NCI-H1930 (cell line): ENCODE measurements at places on chromosomes 5 and 9.

DNA sequence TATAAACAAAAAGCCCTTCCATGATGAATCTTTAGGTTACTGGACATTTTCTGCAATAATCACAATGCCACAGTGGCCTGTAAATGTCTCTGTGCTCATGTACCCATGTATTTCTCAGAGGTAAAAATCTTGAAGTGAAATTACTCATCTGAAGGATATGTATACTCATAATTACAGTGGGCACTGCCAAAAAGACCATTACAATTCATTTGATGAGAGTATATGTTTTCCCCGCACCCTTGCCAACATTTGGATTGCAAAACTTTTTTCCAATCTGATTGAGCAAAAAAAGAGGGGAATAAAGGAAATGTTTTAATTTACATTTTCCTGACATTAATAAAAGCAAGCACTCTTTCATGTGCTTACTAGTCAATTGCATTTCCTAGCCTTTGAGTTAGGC is 110.5 kb downstream of the EPB41L4A start:
- DNase-seq: no peak

DNA sequence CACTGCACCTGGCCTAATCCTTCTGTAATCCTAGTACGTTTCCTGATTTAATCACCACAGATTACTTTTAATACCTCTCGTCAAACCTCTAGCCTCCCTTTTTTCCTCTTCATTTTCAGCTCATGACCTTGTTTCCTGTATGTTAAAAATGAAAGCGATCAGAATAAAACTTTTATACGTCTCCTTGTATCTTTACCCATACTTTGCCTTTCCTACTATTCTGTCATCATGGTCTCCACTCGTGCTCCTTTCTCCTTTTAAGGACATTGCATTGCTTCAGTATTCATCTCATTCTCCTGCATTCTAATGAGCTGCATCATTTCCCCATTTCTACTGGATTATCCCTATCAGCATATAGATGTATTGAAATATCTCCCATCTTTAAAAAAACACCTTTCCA is 8.5 kb downstream of the CDC42SE2 start:
- DNase-seq: no peak

GRCh38 chr9:84238652-84239051 is 101.9 kb downstream of the SLC28A3 start:
- no peak for DNase-seq

GRCh38 chr5:170280011-170280493 is 17.5 kb downstream of the LCP2 start:
- DNase-seq: no peak

DNA sequence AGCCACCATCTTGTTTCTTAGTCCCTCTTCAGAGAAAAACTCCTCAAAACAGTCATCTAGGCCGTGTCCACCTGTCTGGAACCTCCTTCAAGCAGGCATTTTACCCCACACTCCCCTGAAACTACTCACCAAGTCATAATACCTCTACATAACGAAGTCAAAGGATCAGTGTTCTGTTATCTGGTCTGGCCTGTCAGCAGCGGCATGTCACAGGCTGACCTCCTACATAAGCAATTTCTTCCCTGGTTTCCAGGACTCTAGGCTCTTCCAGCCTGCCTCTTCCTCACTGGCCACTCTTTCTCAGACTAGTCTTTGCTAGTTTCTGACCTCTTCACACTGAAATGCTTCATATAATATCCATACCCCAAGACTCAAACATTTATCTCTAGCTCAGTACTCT is 72.2 kb downstream of the SPTLC1 start:
- DNase-seq: no peak

GRCh38 chr5:51860532-51861018 is 477.3 kb downstream of the ISL1 start:
- DNase-seq: no peak

DNA sequence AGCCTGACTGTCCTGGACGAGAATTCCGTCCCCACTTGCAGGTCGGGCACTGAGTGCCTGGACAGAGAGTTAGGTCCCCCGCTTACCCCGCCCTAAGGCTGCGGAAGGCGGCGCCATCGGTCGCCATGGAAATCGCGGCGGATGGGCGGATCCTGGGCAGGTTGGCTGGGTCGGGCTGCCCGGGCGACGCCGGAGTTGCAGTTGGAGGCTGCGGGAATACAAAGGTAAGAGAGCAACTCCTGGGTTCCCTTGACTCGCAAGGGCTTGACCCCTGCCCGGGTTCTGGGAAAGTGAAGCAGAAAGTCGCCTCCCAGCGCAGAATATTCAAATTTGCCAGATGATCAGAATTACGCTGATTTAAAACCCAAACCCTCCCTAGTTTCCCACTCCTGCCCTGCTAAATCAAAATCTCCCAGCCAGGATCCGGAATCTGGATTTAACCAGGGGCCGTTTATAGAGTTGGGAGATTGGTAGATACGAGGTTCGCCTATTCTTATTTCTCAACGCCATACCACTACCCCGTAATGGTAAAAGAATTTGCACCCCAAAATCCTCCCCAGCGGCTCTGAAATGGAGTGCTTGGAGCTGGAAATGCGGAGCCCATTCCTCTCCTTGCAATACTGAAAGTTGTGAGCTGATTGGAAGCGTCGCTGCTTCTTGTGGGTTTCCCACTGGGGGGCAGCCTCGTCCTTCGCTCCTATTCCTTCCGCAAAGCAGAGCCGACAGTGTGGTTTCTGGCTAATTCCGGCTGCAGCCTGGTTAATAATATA is 156.4 kb upstream of the RASEF start:
- peak; percentile 41 for DNase-seq

- no peak for DNase-seq
These were observed 8.9 kb upstream of the HSPA9 start for GRCh38 chr5:138583984-138584637.

- DNase-seq: no peak
These were observed 357.5 kb downstream of the CAAP1 start for GRCh38 chr9:26535151-26535550.

DNA sequence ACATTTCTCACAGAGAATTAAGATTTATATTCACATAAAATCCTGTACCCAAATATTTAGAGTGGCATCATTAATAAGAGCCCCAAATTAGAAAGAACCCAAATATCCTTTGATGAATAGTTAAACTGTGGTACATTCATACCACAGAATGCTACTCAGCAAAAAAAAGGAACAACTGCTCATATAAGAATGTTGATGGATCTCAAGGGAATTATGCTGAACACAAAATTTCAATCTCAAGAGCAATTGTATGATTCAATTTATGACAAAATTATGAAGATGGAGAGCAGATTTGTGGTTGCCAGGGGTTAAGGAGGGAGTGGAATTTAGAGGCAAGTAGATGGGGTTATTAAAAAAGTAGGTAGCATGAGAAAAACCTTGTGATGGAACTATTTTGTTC is 4.5 kb upstream of the PAIP1 start:
- DNase-seq: no peak

DNA sequence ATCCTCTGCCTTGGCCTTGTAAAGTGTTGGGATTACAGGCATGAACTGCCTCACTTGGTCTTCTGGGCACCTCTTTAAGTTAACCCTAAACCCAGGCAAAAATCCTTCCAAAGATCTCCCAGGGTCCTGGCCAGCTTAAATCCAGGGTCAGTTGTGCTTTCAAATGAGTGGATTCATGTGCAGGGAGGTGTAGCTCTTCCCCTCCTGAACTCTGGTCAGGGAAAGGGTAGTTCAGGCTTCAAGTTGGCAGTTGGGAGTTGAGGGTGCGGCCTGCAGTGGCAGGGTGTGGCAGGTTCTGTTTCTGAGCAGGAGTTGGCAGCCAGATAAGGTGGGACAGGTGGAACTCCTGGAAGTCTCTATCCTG is 3.6 kb downstream of the HNRNPAB start:
- DNase-seq: no peak

GRCh38 chr5:141095263-141095641 is 837 bp downstream of the PCDHB2 start:
- no peak for DNase-seq

DNA sequence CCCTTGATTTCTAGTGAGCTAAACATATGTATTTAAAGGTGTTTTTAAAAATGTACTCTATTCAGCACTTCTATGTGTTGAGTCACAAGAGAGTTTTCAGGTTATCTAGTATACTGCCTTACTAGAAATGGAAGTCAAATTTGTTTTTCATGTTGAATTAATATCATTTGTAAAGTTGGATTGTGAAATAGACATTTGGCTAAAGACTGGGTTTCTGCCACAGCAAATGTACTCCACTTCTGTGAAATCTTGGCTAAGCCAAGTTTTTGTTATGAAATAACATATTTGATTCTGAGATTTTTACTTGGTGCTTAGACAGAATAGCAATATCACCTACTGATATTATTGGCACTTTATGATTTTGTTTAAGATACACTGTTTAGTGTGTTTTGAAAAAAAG is 106.0 kb downstream of the CWC27 start:
- no peak for DNase-seq

DNA sequence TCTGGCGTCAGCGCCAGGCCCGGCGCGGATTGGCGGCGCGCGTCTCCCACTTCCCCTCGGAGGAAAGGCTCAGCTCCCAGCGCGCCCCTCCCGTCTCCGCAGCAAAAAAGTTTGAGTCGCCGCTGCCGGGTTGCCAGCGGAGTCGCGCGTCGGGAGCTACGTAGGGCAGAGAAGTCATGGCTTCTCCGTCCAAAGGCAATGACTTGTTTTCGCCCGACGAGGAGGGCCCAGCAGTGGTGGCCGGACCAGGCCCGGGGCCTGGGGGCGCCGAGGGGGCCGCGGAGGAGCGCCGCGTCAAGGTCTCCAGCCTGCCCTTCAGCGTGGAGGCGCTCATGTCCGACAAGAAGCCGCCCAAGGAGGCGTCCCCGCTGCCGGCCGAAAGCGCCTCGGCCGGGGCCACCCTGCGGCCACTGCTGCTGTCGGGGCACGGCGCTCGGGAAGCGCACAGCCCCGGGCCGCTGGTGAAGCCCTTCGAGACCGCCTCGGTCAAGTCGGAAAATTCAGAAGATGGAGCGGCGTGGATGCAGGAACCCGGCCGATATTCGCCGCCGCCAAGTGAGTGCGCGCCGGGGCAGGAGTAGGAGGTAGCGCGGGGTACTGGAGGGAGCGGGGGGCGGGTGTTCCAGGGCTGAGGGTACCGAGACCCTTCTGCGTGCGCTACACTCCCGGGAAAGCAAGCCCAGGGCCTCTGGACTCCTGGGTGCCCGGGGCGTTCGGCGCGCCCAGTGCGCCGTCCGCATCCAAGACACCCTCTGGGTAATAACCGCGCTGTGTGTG is at the start of gene MSX2:
Gene MSX2 (plus strand): TSS at position 99 of the 777 bp plus-strand sequence. CDS start 78 bp downstream, at position 177.
- peak; percentile 61 for DNase-seq

DNA sequence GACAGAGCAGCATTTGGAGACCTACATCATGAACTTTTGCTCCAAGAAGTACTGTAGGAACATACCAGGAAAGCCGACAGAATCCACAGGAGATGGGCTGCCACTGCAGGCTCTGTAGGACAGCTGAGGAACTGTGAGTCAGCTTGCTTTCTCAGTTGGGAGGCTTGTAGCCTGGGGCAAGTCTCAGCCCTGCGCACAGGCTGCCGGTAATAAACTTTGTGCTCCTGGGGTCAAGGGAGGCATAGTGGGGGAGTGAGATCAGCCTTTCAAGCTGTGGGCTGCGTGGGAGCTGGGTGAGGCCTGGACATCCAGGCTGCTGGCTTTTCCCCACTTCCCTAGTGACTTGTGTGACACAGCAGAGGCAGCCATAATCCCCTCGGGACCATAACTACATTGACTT is 718.0 kb upstream of the CDH10 start:
- DNase-seq: no peak

DNA sequence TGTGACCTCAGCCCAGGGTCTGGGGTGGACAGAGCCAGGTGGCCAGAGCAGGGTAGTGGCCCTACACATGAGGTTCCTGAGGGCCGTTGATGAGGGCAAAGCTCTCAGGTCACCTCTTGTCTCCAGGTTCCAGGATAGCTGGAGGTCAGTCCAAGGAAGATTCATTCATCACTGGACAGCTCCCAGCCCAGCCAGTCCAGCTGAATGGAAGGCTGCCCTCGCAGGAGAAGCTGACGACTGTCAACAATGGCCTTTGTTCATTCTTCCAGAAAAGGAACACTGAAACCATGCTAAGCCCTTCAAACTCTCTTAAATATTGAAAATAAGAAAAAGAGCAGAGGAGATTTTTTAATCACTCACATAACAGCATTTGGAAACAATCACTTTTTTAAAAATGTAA is 169.7 kb upstream of the TBCA start:
- no peak for DNase-seq

GRCh38 chr5:129656952-129657351 is 90.9 kb upstream of the MINAR2 start:
- DNase-seq: no peak
